Hematopoietic multipotent progenitor cell treated with erythropoietin and hydrocortisone succinate and interleukin-3 and kit ligand, for 4 days (in vitro differentiated cells): ENCODE measurements at places on chromosomes 3 and 15.

DNA sequence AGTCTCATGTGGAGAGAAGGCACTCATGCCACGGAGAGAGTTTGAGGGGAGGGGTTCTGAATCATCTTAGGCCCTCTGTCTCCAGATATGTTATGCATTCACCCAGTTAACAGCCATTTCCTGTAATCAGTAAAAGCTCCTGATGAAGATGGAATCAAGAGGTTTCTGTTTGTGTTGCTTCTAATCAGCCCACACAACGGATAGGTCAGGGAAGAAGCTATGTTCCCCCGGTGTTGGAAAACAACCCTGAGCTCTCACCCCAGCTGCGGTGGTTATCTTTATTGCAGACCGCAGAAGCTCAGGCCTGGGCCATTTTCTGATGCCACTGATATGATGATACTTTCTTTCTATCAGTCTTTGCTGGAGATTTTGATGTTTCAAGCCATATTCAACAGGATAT, 338.5 kb upstream of the ONECUT1 start:
- peak; percentile 20 for DNase-seq

GRCh38 chr15:101043911-101044624, 124.9 kb downstream of the LRRK1 start:
- no peak for DNase-seq

- no peak for DNase-seq
These were observed 15.5 kb downstream of the DLEC1 start for GRCh38 chr3:38054499-38055001.

DNA sequence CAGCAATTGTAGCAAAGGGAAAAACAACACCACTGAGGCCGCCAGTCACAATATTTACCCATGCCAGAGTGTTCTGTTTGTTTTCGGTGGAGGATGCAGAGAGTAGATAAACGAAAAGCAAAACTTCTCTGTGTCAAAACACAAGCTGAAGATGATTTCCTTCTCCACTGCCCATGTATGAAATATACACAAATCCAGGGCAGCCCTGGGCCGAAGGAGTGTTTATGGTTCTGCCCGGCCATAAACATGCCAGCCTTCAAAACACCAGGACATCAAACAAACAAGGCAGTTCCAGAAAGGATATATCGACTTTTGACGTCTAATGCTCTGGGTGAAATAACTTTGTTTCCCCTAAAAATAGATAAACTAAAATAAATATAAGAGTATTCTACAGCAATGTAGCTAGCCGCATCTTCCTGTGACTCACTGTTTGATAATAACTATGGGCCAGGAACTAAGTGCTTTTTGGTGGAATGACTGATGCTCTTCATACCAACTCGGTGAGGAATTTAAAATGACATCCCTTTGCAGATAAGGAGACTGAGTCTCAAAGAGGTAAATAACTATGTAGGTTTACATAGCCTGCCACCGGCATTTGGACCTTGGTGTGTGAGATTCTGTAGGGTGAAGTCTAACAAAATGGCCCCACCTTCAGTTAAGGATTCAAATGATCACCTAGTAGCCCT, 82.8 kb downstream of the MAGI1 start:
- DNase-seq = no peak

GRCh38 chr3:40663280-40663679, 138.5 kb downstream of the ZNF621 start:
- no peak for DNase-seq

- no peak for DNase-seq
These were observed 282.5 kb upstream of the TRIM42 start for GRCh38 chr3:140395134-140396075.

- peak; percentile 10 for DNase-seq
These were observed 365.5 kb downstream of the GBE1 start for GRCh38 chr3:81395739-81396513.

- peak; percentile 73 for DNase-seq
These were observed 754 bp downstream of the B3GNT5 start for GRCh38 chr3:183253528-183254486.

- DNase-seq = no peak
These were observed 116.0 kb upstream of the GALNT15 start for GRCh38 chr3:16058521-16058920.

DNA sequence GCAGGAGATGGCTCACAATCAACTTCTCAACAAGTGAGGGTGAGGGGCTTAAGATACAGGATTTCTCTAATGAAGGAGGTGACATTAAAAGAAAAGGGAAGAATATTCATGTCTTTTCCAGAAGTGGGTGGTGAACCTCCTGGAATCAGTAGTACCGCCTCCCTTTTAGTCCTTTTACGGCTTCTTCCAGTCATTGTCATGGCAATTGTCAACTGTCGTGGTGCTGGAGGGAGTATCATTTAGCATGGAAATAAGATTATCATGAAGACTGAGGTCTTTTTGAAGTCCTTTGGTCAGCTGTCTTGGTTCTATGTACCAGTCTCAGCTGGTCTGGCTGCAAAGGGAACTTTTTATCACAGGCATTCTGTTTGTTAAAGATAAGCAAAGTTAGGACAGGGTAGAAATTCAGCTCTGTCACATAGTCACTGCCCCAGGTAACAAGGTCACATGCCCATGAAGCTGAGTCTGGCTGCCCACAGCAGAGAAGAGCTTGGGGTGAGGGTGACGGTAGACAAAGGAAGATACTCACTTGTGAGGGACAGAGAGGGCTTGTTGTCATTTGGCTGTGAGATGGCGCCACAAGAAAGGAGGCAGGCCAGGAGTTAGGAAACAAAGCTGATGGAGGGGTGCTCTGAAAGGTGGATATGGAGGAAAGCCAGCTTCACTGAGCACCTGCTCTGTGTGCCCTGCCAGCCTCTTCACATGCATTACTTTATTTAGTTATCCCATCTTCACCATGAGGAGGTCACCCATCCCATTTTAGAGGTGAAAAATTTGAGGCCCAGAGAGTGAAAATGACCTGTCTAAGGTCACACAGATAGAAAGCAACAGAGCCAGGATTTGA, 228.2 kb upstream of the TRIM42 start:
- no peak for DNase-seq

DNA sequence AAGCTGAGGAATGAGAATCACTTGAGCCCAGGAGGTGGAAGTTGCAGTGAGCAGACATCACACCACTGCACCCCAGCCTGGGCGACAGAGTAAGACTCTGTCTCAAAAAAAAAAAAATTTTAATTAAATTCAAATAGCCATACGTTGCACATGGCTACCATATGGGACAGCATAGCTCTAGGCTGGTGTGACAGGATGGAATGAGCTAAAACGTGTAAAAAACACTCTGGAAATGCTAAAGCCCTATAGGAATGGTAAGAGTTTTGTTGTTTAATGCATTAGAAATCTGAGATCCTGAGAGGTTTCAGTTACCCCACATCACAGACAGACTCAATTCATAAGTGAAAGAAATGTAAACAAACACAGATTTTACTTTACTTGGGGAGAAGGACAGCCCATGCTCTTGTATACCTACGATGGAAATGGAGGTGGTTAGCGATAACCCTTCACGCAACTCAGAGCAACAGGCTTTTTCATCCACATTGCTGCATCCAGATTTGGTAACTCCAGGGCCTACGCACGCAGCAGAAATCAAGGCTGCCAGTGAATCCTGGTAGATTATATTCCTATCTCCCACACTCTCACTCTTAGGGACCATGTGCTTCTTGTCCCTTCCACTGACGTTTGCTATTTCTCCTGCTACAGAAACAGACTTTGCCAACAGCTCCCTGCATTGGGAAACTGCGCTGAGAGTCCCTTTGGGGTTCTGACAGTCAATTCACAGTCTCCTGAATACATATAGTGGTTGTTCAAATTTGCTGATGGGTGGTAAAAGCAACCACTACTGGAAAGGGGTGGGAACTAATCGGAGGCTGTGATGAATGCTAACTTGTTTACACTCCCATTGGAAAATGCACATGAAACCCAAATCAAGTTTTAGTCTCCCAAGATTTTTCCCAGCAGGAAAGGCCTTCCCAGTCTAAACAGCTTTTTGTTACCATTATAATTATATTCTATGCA, 3.1 kb downstream of the SH3BP5 start:
- no peak for DNase-seq

DNA sequence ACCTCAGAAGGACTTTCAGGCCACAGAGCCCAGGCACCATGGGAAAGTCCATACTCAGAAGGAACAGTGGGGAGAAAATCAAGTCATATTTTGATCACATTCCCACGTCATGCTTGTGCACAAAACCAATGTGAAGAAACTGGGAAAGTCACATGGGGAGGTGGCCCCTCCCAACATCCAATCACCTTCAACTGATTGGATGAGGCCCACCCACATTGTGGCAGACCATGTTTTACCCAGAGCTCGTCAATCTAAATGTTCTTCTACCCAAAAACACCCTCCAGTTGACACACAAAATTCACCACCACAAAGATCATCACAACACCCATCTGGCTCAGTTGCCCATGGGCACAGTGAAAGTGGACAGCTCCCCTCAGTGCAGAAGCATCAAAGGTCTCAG, 248.2 kb upstream of the IGF1R start:
- no peak for DNase-seq

- no peak for DNase-seq
These were observed 27.7 kb upstream of the PLXNA1 start for GRCh38 chr3:126955004-126955790.

GRCh38 chr3:187741403-187742350, 3.6 kb downstream of the BCL6 start:
- DNase-seq = peak; percentile 90

DNA sequence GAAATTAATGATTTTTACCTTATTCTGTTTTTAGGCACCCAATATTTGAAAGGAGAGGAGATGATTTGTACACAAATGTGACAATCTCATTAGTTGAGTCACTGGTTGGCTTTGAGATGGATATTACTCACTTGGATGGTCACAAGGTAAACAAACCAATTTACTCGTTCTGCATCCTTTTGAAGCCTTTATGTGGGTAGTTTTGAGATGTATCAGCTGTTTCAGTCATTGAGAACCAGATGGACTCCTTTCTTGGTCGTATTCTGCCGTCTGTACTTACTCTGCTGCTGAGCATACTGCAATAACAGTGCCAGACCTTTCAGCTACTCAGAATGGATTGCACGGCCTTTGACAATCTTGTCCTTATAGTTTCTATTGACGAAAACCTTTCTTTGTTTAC, 13.3 kb downstream of the DNAJB11 start:
- no peak for DNase-seq

DNA sequence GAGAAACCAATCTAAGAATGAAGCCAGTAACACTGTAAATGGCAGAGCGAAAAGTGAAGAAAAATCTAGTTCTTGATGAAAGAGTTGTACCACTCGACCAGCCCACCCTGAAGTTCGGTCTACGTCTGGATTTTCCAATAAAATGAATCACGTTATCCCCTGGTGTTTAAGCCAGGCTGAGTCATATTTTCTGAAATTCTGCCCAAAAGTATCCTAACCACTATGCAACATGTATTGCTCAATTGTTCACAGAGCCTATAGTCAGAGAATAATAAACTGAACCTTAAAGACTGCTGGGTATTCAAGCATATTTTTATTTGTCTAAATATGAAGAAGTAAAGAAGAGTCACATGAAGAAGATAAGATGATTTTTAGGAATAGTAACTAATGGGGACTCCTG, 245.7 kb downstream of the FGF12 start:
- no peak for DNase-seq

- DNase-seq = no peak
These were observed 149.9 kb downstream of the OR4M2 start for GRCh38 chr15:22229990-22230819.

GRCh38 chr15:73996939-73997338, 2.4 kb downstream of the PML start:
- peak; percentile 84 for DNase-seq

- DNase-seq = no peak
These were observed 6.1 kb downstream of the SECISBP2L start for GRCh38 chr15:49040151-49040550.

- no peak for DNase-seq
These were observed 23.0 kb downstream of the IGF1R start for GRCh38 chr15:98671060-98672008.

GRCh38 chr3:66140106-66140505, 80.7 kb upstream of the SLC25A26 start:
- no peak for DNase-seq

GRCh38 chr3:159896543-159896942, 92.1 kb upstream of the IL12A start:
- DNase-seq = no peak

- DNase-seq = no peak
These were observed 171.0 kb downstream of the TLE3 start for GRCh38 chr15:69926721-69927120.

GRCh38 chr3:102457644-102458043, 22.8 kb downstream of the ZPLD1 start:
- no peak for DNase-seq

GRCh38 chr15:93206893-93207292, 117.9 kb upstream of the RGMA start:
- DNase-seq = no peak

DNA sequence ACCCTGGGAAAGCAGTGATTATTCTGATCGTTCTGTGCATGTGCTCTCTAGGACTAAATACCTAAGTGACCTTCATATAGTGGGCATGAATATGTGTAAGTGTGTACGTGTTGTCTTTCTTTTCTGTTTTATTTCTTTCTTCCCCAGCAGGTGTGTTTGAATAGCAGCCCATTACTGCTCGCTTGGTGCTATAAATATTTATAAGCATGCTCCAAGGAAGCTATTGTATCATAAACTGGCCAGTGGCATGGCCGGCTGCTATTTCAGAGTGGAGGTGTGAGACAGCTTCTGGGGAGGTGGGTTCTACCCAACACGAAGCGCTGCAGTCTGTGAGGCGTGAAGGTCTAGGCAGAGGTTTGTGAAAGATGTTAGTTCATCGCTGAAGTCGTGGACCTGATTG, 641.8 kb downstream of the NTRK3 start:
- no peak for DNase-seq

GRCh38 chr3:19446138-19446537, 297.8 kb downstream of the KCNH8 start:
- DNase-seq = no peak

- peak; percentile 82 for DNase-seq
These were observed 102.5 kb downstream of the MYH15 start for GRCh38 chr3:108407886-108408285.

- no peak for DNase-seq
These were observed 109.7 kb upstream of the ALDH1A3 start for GRCh38 chr15:100769975-100770340.

DNA sequence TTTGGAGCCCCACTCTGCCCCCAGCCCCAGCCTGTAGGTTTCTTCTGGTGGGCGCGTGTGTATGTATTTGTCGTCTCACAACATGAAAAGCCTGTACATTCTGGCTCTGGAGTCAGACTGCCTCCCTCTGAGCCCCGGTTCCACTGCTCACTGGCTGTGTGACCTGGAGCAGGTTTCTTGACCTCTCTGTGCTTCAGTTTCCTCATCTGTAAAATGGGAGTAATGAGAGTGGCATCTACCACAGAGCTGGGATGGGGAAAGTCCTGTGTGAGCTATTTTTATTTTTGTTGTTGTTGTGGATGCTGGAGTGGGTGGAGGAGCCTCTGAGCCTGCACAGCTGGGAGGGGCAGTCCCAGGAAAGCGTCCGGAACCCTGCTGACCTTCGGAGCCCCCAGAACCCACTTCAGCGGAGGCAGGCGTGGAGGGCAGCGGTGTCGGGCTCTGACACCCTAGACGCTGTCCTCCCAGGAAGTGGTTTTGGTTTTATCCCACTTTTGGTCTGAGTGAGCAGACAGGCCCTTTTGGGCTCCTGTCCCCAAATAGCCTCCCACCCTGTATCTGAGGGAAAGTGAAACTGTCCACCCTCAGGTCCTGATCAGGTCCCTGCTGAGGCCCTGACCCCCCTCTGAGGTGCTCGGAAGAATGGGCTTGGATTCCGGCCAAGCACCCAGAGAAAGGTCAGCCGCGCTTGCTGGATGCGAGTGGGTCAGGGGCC, 103.5 kb downstream of the CHSY1 start:
- peak; percentile 22 for DNase-seq
